ENCODE measurements at places on chromosomes 5 and 9.

- DNase-seq = no peak
These were observed 32.4 kb upstream of the LRRC14B start for GRCh38 chr5:158807-159447.

DNA sequence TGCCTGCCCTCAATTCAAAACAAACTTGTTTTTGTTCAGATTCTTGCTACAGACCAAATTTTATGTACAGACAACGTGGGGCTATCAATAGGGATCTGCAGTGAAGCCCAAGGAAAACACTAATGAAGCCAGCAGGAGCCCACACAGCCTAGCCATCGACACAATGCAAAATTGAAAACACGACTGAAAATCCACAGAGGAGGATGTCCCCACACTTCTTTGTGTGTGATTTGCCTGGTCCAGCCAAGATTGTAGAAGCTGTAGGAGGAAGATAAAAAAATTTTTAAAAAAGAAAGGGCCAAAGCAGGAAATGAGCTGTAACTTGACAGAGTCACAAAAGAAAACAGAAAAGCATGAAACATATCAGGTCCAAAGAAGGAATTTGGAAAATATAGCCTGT is 34.8 kb downstream of the HTR4 start:
- DNase-seq = no peak

DNA sequence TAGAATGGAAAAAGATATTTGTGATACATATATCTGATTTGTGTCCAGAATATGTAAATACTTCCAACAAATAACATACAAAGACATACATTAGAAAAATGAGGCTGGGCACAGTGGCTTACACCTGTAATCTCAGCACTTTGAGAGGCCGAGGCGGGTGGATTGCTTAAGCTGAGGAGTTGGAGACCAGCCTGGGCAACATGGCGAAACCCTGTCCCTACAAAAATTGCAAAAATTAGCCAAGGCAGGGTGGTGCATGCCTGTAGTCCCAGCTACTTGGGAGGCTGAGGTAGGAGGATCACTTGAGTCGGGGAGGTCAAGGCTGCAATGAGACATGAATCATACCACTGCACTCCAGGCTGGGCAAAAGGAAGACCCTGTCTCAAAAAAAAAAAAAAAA is 46.1 kb upstream of the CDC42SE2 start:
- no peak for DNase-seq

DNA sequence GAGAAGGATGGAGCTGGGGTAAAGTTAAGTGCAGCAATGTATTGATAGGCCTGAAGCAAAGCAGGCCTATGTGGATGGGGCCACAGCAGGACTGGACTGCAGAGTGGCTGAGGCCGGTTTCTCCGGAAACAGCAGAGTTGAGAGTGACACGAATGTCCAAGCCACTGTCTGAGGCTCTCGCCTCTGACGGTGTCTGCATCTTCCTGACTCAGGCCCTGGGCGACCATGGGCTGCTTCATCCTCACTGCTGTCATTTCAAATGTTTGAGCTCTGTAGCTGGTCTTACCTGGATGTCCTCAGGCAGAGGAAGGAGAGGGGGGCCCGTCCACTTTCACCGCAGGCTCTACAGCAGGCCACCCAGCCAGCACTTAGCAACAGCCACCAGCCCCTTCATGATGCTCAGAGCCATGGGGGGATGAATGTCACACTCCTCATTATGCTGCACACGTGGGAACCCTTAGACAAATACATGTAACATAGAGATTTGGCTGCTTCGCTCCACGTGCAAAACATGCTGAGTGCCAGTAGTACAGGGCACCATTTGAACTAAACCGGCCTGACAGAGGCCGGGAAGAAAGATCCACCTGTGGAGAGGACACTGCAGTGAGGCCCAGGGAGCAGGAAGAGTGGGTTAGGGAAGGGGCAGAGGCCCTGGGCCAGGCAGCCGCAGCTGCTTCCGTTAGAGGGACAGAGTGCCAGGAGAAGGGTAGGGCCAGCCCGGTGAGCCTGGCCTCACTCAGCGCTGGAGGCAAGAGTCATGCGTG is 31.7 kb upstream of the NXNL2 start:
- DNase-seq = no peak

- DNase-seq = no peak
These were observed 20.8 kb upstream of the ADRB2 start for GRCh38 chr5:148805326-148806290.

- no peak for DNase-seq
These were observed 395.7 kb upstream of the SEMA6A start for GRCh38 chr5:116970318-116970717.

DNA sequence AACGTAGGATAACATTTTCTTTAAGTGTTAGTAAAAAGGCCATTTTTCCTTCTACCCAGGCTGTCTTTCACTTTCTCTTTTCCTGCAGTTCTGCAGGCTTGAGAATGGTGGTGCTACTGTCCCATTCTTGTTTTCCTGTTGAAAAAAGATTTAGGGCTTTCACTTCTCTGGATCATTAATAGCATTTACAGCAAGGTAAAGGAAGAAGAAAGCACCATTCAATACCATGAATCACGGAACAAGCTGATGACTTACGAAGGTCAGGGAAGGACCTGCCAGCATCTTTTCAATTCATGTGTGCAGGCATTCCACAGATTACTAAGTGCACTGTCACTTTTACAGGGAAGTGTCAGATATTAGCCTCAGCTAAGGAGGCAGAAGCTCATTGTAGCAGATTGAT is 292.8 kb downstream of the YTHDC2 start:
- DNase-seq = no peak

DNA sequence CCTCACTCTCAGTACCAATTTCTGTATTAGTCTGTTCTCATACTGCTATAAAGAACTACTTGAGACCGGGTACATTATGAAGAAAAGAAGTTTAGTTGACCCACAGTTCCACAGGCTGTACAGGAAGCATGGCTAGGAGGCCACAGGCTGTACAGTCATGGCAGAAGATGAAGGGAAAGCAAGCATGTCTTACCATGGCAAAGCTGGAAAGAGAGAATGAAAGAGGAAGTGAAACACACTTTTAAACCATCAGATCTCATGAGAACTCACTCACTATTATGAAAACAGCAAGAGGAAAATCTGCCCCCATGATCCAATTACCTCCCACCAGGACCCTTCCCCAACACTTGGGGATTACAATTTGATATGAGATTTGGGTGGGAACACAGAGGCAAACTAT is 698.8 kb downstream of the CDH9 start:
- no peak for DNase-seq

GRCh38 chr5:108830705-108831276 is 83.1 kb downstream of the FER start:
- no peak for DNase-seq

DNA sequence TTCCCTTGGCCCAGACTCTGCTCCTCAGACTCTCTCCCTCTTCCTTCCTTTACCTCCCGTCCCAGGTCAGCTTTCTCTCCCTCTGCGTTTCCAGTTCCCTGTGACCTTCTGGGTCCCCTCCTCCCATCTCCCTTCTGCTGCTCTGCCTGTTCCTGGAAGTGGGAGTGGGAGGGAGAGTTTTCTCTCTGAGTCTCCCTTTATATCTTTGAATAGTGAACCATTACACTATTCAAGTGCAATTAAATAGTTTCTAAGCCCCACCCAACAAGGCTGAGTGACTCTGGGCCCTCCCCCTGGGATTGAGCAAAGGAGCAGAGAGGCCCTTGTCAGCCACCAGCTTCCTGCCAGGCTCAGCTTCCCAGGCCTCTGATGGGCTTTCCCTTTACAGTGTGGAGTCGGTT is 34.8 kb downstream of the THBS4 start:
- no peak for DNase-seq

DNA sequence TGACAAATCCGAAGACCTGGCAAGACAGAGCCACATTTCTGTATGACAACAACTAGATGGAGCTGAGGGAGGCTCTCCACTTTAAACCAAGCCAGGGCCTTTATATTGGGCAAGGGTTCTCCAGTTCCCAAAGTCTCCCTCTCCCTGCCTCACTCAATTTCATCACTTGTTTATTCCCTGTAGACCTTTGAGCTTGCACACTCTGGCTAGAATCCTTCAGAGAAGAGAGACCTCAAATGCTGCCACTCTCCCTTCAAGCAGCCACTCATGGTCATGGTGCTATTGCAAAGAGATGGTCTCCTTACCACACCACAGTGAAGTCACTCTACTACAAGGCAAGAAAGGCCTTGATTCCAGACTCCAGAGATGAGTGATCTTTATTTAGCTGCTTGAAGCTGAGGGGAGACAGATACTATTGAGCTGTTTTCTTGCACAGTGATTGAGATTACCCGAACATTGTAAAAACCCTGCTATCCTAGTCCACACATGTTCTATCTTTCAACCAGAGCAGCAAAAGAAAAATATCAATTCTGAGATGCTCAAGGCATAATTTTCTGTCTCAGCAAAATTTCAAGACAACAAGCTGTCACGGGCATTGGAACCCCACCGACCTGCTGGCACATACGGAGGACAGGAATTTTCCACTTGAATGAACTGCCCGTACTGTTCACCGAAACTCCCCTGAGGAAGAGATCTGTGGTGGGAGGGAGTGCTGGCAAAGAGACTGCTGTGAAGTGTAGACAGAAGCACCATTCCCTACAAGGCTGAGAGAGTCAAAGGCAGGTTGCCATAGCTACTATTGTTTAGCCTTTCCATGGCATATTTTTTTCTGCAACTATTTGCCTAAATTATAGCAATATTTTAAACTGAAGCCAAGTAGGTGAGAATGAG is 81.1 kb downstream of the CDO1 start:
- DNase-seq = no peak

DNA sequence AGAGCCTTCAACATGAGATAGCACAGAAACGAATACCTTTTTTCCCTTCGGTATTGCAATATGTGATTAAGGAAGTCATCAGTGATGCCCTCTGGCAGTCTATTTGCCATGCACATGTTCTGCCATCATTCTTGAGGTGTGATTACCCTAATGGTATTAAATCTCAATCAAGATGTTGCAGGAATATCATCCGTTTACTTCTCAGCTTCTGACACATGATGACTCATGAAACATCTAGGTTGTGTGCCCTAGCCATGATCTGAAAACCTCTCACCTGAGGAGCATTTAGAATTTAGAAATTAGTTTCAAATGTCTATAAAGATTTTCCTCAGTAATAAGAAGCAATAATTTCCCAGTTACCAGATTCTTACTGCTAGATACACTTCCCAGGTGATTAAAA is 209.1 kb downstream of the ADGRV1 start:
- no peak for DNase-seq

DNA sequence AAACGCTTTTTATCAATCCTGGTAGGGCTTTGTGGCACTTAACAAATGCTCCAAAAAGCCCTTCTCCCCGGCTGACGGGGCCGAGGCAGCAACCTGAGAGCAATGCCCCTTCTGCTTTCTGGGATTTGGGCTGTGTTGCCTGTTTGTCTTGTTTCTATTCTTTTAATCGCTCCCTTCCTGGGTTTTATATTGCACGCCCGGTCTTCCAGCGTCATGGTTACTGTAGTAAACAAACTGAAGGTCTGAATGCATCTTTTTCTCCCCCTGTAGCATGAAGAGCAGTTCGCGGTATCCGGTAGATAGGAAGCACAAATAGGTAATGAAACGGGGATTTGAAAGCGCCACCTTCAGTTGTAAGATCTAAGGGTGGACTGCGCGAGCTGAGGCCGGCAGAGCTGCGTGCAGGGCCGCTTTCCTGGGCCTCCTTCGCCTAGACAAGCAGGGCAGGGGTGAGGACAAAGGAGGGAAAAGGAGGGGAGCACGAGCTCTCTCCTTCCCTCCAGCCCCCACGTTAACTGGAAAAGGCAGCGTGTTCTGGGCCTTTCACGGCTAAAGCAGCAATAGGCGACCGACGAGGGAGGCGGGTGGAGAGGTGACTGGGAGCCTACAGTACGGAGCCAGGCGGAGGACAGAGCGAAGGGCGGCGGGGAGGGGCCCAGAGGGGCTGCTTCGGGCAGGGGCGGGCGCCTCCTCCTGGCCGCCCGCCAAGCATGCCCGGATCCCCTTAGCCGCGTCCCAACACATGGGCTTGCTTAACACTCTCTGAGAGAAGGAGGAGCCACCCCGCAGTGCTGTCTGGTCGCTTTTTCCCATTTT is 49.3 kb upstream of the ZNF366 start:
- no peak for DNase-seq

DNA sequence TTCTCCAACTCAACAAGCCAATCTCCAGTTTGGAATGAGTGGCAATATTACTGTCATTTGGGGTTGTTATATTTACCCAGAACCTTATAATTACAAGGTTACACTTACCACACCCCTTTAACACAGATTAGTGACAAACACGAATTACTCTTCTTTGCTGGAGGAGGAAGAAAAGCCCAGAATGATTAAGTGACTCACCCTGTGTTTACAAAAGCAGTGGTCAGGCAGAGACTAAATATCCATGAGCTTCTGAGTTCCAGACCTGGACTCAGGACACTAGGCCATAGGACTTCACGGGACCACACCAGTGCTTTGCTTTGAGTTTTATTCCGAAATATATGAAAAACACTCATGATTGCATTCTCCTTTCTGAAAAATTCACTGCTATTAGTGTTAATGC is 370.8 kb downstream of the TLE1 start:
- no peak for DNase-seq

DNA sequence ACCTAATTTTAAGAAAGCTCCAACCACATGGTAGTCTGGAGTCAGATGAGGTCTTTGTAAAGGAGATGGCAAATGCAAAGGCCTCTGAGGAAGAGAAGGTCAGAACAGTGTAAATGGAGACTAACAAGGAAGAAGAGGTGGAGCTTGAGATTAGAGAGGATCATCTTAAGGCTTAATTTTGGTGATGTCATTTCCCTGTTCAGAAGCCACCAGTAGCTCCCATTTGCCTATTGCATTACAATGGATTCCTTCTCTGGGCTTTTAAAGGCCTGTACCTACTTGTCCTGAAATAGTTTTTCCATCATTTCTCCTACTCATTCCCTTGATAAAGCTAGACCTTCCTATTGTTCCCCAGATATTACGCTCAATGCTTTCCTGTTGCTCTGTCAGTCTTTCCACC is 16.1 kb downstream of the PCSK5 start:
- no peak for DNase-seq

DNA sequence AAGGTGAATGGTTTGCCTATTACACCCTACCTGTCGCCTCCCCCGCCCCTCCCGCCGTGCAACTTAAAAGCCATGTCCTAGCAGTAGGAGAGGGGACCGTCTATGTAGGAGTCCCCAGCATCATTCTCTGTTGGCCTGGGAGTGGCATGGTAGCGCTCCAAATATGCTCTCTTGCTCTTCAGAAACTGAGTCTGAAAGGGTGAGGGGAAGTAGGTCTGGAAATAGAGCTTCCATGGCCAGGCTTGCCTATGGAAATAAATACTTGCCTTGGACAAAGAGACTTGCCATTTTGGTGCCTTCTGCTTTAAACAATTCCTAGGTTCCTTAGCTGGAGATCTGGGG is 1.4 kb downstream of the RGS7BP start:
- no peak for DNase-seq

DNA sequence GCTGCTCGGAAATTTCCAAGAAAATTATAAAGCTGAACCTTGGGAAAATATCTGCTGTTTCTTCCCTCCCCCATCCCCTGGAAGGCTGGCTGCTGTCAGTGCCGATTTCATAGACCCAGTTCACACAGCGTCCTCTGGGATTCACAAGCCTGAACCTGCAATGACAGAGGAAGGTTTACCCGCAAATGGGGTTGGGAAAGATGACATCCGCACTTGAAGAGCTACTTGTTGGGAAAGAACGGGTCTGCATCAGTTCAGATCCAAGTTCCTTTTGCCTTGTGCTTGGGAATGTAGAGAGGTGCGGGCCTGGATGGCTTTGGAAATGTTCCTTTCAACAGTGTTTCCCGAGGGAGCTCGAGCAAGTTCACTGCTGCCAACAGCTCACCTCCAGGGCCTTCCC is 13.9 kb downstream of the PCDH12 start:
- DNase-seq = no peak

Measured in T-helper 2 cell (primary cell).